ENCODE measurements at places on chromosomes 12 and 14. TPM values are rescaled to one million over a fixed set of nuclear protein-coding genes. Genes with fewer than 3 reads are reported as not detected.

Gene MANSC4
- 3.9 TPM for total RNA-seq

GRCh38 chr14:100762089-100762515, 35.4 kb downstream of the DLK1 start:
- no peak for DNase-seq

DNA sequence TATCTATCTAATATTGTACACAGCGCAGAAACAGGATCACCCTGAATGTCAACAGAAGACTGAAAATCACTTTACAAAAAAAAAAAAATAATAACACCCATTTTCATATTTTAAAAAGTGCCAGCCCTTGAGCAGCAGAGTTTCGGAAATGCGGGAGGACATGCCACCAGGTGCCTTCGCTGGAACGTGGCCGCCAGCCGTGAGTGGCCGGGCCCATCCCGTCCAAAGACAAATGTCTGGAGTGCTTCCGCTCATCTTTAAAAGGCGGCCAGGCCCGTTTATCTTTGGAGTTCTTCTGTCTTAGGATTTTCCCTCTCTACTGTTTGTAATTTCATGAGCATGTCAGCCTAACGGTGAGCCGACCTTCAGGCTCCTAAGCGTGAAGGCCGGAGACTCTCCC, 43.5 kb downstream of the LRTM2 start:
- no peak for DNase-seq

GRCh38 chr12:90959538-90960139, 4.7 kb upstream of the CCER1 start:
- DNase-seq: peak; percentile 82

- no peak for DNase-seq
These were observed 129.8 kb downstream of the AACS start for GRCh38 chr12:125194987-125195386.
